ENCODE measurements at places on chromosomes 11 and 22.

DNA sequence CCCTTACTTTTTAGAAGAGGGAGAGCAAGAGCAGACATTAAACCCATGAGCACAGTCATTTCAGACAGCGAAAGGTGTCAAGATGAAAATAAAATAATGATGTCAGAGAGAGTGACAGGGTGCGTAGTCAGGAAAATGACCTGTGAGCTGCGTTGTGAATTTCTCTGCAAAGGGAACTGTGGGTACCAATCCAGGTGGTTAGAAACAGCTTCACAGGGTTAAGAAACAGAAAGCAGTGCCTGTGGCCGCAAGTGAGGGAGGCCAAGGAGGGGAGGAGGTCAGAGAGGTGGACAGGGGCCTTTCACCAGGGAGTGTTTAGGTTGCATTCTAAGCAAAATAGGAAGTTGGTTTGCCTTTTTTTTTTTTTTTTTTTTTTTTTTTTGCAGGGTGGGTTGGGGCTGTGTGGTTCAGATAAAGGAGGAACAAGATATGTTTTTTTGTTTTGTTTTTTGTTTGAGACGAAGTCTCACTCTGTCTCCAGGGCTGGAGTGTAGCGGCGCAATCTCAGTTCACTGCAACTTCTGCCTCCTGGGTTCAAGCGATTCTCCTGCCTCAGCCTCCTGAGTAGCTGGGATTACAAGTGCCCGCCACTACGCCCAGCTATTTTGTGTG is 7.9 kb downstream of the TIGD3 start:
- no peak for DNase-seq

DNA sequence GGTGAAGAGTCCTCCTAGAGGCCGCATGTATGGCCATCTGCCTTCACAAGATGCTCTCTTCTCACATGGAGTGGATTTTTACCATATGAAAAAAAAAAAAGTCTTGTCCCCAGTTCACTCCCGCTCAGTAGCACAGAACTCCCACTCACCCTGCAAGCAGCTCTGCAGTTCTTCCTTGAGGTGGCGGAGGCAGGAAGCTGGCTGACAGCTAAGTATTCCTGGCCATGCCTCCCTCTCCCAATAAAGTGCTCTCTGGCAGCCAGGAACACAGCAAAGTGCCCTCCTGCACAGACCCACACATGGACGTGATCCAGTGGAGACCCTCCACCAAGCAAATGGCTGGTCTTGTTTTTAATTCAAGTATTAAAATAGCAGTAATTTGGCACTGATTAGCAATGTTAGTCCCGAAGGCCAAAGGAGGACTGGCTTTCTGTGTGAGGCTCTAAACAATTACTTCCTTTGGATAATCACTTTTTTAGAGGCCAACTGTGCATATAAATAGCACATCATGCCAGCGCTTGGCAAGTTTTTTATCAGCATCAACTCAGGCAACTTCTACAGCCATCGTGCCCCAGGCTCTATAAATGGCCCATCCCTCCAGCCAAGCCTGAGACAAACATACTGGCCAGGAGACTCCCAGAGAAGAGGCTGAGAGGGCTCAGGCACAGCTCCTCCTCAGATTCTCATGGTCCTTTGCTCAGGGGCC is 413.6 kb downstream of the OPCML start:
- no peak for DNase-seq

GRCh38 chr11:72220696-72221363 is 3.7 kb upstream of the INPPL1 start:
- DNase-seq: no peak

DNA sequence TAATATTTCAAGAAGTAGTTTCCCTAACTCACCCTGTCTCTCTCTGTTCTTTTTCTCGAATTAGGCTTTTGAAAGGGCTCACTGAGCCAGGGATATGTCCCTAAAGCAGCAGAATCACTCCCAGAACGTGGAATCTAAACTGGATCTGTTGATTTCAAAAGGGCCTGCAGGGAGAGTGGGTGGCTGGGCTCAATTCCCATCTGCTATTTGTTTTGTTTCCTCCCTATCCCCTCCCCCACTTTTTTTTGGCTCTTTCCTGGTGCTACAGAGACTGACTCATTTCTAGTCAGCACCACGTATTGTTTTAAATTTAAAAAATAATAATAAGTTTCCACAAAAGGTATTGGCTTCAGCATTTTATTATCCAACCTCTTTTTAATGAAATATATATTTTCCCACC is 961.5 kb downstream of the FAM181B start:
- peak; percentile 6 for DNase-seq

DNA sequence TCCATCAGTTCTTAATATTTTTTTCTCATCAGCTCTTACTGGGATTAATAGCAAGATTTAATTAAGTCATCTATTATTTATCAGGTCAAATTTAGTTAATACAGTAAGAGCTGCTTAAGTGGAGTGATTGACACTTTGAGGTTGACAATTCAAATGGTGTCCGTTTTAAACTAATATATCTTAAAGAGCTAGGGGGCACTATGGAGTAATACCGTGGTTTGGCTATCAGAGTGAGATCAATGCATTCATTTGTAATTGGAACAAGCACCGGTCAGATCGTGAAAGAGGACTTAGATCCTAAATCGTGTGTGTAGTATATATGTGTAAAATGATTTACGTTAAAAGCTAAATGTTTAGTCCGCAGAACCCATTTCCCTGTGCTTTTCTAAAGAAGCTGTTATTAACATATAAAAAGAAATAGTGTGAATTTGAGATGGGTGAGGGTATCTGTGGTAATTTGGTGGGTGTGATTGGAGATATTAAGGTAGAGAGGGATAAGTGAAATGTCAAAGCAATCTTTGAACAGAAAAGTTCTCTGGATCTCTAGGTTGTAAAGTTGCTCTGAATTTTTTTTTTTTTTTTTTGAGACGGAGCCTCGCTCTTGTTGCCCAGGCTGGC is 2.3 kb downstream of the SIK2 start:
- peak; percentile 23 for DNase-seq

DNA sequence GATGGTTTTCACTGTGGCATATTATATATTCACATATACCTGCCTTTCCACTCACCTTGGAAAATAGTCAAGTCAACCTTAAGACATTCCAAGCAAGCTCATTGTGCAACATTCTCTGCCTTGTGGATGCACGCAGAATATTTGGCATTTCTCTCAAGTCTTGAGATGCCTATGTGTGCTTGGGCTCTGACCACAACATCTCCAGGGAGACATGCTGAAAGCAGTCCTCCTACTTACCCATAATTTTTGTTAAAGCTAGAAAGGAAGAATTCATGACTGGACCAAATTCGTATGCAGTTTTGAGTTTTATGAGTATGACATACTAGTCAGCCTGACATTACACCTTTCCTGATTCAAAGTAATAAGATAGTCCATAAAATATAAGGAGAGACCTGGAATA is 684.0 kb downstream of the OPCML start:
- DNase-seq: no peak

Measured in hindlimb muscle (tissue), 1 donor.